Urinary bladder (tissue), 4 donors: ENCODE measurements at places on chromosomes 7 and 10. TPM values are rescaled to one million over a fixed set of nuclear protein-coding genes. Genes with fewer than 3 reads are reported as not detected.

AQP1 gene
- total RNA-seq = 70.9 TPM

PNLIPRP1 gene
- total RNA-seq = not detected

KNDC1 gene
- 1.2 TPM for total RNA-seq

ZNF804B gene
- 1.2 TPM for total RNA-seq

LRRD1 gene
- 1.8 TPM for total RNA-seq

SORCS3 gene
- 1.3 TPM for total RNA-seq

MARCHF5 gene
- total RNA-seq = 29.3 TPM

GRCh38 chr7:130180571-130181262, 24.5 kb downstream of the TMEM209 start:
- no peak for DNase-seq

- DNase-seq = no peak
These were observed 192.8 kb upstream of the PRSS58 start for GRCh38 chr7:142450695-142451094.

DNA sequence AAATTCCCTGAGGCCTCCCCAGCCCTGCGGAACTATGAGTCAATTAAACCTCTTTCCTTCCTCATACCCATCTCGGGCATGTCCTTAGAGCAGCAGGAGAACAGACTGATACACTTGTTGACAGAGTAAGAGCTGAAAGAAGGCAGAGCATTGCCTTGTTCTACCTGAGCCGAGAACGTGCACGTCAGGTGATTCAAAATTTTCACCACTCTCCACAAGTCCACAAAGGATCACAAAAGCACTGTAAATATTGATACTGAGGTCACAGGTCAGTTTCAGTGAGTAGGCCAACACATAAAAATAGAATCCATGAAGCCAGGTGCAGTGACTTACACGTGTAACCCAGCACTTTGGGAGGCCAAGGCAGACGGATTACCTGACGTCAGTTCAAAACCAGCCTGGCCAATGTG, 27.8 kb downstream of the DCLRE1C start:
- DNase-seq = no peak

GRCh38 chr7:106083717-106084116, 28.4 kb downstream of the SYPL1 start:
- DNase-seq = no peak

GRCh38 chr7:69700331-69700730, 102.1 kb downstream of the AUTS2 start:
- no peak for DNase-seq

GRCh38 chr7:18504965-18505364, 9.4 kb downstream of the HDAC9 start:
- DNase-seq = no peak

- no peak for DNase-seq
These were observed 32.4 kb downstream of the TRIM8 start for GRCh38 chr10:102676534-102677315.

GRCh38 chr10:116201011-116201410, 72.0 kb downstream of the GFRA1 start:
- DNase-seq = no peak

DNA sequence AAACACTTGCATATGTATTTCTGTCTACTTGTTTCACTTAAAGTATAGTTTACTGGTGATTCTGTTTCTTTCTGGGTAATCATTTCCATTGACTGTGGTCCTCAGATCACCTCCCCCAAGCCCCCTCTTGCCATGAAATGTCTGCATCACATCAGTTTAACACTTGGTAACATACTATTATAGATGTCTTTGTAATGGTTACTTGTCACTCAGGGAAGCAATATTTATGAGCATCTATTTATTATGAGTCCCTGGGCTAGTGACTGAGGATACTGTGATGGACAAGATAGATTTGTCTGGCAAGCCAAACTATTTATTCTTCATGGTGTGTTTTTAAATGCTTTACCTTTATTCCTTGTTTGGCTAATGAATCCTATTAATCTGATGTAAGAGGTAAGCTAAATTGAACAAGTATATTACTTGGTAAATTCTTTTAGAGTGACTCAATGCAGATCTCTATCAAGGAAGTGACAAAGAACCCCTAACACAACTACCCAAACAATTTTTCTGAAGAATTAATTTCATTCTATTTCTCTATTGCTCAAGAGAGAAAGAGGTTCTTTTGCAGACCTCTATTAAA, 270.9 kb downstream of the RELN start:
- no peak for DNase-seq
